H1 (cell line): ENCODE measurements at places on chromosomes 12 and 14. TPM values are rescaled to one million over a fixed set of nuclear protein-coding genes. Genes with fewer than 3 reads are reported as not detected.

DNA sequence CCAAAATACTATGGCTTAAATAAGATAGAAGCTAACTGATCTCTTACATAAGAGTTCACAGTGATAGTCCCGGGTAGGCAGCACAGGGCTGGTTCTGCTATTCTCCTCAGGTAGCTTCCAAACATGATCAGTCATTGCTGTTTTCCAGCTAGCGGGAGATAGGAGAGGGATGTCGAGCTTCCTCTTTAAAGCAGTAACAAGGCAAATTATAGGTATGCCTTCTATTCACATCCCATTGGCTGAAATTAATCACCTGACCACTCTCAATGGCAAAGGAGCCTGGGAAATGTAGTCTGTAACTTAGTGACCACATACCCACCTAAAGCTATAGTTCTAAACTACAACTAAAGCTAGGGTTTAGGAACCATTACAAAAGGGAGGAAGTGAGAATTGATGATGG lies 34.5 kb upstream of the VRK1 start:
- no peaks in the 10 kb centered on the region for H3K36me3 ChIP-seq
- no peak for DNase-seq
- H3K27ac ChIP-seq = no peak overlapping the region
- no peaks in the 10 kb centered on the region for H3K4me1 ChIP-seq

Gene RNU4-1
- total RNA-seq = 1,424 and 1,786 TPM in 2 replicates

- H3K27ac ChIP-seq = no peak overlapping the region
- no peak for DNase-seq
- peaks cover 22% of the 10 kb centered on the region for H3K4me1 ChIP-seq
- no peaks in the 10 kb centered on the region for H3K36me3 ChIP-seq
These were observed 37.4 kb downstream of the RASSF8 start for GRCh38 chr12:25995906-25996305.

DNA sequence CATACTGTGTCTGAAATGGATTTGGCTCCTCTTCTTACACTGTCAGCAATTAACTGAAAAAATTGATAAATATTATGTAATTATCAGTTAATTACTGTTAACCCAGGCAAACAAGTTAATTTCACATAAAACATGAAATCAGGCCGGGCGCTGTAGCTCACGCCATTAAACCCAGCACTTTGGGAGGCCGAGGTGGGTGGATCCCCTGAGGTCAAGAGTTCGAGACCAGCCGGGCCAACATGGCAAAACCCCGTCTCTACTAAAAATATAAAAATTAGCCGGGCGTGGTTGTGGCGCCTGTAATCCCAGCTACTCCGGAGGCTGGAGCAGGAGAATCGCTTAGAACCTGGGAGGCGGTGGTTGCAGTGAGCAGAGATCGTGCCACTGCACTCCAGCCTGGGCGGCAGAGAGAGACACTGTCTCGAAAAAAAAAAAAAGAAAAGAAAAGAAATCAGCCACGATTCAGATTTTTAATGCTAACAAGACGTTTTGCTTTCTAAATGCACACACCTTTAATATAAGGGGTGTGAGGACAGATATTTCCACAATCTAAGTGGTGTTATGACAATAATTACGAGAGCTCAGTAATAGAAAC lies 473 bp upstream of the TMEM19 start:
- DNase-seq = no peak
- H3K36me3 ChIP-seq = no peaks in the 10 kb centered on the region
- H3K4me1 ChIP-seq = no peaks in the 10 kb centered on the region
- H3K4me3 ChIP-seq = peak overlapping the region; percentile 72
- no peak overlapping the region; the same call in 1 of the 2 replicates for H3K27ac ChIP-seq
- no peaks in the 10 kb centered on the region for H3K27me3 ChIP-seq

- H3K27ac ChIP-seq = no peak overlapping the region
- H3K27me3 ChIP-seq = no peaks in the 10 kb centered on the region
- no peaks in the 10 kb centered on the region; the same call in 1 of the 2 replicates for H3K36me3 ChIP-seq
- no peaks in the 10 kb centered on the region for H3K4me1 ChIP-seq
- no peak overlapping the region for H3K4me3 ChIP-seq
- DNase-seq = no peak
These were observed 133.9 kb upstream of the EVL start for GRCh38 chr14:99931308-99931707.

Gene DDHD1
- total RNA-seq = 14.0 and 16.0 TPM in 2 replicates

- H3K27ac ChIP-seq = no peak overlapping the region
- H3K4me1 ChIP-seq = no peaks in the 10 kb centered on the region
- DNase-seq = no peak
- no peak overlapping the region for H3K4me3 ChIP-seq
These were observed 11.4 kb upstream of the NOPCHAP1 start for GRCh38 chr12:104974626-104975290.

Gene CEBPE
- total RNA-seq = not detected in 2 replicates

DNA sequence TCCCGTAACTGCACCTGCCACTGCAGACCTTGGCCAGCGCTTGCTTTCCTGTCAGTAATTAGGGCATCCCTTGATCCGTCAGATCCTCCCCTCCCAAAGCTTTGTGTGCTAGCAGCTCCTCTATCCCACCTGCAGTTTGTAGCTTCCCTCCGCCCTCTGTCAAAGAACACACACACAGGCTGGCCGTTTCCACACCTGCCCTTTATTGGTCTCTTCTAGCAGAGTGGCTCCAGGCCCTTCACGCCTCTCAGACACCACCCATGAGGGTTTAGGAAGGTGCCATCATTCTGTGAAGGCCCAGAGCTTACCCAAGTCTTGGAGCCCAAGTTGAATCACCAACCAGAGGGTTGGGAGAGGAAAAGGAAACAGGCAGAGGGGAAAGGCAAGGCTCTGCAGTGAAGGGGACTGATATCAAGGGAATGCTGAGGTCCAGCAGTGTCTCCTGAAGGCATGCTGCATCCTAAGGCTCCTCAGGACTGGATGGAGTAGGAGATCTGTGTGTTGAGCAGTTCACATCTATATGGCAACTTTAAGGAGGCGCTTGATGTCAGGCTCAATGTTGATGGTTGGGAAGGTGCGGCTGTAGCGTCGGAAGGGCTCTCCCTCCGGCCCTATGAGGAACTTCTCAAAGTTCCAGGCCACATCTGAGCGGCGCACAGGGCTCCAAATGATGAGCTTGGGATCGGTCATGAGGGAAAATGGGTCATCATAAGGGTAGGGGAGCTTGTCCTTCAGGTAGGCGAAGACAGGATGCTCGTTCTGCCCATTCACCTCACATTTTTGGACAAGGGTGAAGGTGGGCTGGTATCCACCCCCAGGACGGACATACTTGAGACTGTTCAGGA lies 3.4 kb downstream of the GPX2 start:
- H3K4me1 ChIP-seq = no peaks in the 10 kb centered on the region
- DNase-seq = no peak
- no peak overlapping the region for H3K4me3 ChIP-seq
- H3K27me3 ChIP-seq = no peaks in the 10 kb centered on the region
- no peak overlapping the region for H3K27ac ChIP-seq
- 0 out of 2 replicates have a peak, but pooled peaks cover 8% of the 10 kb centered on the region for H3K36me3 ChIP-seq

Gene PABPN1
- 300 and 312 TPM in 2 replicates for total RNA-seq

DNA sequence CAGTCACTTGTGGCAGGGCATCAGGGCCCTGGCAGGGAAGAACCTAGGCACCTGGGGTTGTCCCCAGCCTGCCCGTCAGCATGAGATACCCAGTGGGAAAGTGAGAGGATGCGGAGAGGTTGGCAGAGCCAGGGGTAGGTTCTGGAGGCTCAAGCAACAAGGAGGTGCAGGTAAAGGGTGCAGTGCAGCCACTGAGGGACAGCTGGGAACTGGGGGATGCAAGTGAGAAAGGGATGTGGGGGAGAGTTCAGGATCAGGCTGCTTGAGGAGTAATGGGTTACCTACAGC lies 18.7 kb downstream of the VASH1 start:
- no peak overlapping the region for H3K4me3 ChIP-seq
- no peaks in the 10 kb centered on the region for H3K4me1 ChIP-seq
